ENCODE measurements at places on chromosomes 6 and 20. TPM values are rescaled to one million over a fixed set of nuclear protein-coding genes. Genes with fewer than 3 reads are reported as not detected.

- no peak for DNase-seq
Measured at GRCh38 chr20:32511358-32512046, 73.6 kb downstream of the NOL4L start.

DNA sequence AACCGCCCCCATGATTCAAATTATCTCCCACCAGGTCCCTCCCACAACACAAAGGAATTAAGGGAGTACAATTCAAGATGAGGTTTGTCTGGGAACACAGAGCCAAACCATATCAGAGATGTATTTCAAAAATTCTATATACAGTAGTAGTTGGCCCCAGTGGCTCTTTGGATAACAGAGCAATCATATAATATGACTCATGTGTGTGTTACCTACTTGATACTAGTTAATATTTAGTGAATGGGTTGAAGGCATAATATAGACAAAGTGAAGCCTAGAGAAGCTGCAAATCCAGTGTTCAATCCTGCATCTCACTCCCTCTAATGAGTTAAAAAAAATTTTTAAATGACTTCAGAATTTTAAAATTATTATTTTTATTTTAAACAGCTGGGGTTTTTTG lies 43.2 kb downstream of the KAT14 start:
- DNase-seq, result no peak

GRCh38 chr6:168109171-168109570 lies 30.2 kb upstream of the FRMD1 start:
- no peak for DNase-seq

DNA sequence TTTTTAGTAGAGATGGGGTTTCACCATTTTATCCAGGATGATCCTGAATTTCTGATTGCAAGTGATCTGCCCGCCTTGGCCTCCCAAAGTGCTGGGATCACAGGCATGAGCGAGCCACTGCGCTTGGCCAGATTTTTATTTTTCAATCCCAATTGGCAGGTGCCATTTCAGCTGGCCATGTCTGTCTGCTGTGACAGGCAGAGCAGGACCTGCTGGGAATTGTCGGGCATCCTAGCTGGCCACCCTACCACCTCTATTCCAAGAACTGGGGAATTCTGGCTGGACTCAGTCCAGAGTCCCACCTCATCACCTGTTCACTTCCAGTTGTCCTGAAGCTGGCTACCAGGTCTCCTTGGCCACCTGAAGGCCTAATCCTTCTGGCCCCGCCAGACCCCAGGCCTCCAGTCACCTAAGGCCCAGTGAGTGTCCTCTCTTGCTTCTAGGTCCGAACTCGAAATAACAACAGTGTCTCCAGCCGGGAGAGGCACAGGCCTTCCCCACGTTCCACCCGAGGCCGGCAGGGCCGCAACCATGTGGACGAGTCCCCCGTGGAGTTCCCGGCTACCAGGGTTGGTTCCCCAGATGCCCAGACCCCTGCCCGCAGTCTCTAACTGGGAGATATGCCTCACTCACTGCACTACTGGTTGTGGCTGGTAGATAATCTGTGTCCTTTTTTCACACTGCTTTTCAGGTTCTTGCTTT lies 24.0 kb downstream of the DNMT3B start:
- no peak for DNase-seq

The MMP24 gene
- polyA plus RNA-seq, result 0.03 TPM

The CPNE5 gene
- not detected for polyA plus RNA-seq

DNA sequence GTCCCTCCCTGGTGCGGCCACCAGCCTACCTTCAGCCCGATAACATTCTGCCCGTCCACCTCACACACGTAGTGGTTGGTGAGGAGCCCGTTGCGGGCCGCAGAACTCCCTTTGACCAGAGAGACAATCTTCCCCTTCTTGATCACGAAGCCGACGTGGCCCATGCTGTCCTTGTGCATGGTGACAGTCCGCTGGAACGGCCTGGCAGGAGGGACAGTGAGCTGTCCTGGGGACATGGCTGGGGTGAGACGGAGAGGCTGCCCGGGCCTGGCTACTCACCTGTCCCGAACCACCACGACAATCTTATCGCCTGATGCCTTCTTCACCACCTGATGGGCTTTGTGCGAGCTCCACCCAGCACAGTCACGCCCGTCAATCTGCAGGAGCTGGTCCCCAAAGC lies 16.6 kb downstream of the SDCBP2 start:
- no peak for DNase-seq

DNA sequence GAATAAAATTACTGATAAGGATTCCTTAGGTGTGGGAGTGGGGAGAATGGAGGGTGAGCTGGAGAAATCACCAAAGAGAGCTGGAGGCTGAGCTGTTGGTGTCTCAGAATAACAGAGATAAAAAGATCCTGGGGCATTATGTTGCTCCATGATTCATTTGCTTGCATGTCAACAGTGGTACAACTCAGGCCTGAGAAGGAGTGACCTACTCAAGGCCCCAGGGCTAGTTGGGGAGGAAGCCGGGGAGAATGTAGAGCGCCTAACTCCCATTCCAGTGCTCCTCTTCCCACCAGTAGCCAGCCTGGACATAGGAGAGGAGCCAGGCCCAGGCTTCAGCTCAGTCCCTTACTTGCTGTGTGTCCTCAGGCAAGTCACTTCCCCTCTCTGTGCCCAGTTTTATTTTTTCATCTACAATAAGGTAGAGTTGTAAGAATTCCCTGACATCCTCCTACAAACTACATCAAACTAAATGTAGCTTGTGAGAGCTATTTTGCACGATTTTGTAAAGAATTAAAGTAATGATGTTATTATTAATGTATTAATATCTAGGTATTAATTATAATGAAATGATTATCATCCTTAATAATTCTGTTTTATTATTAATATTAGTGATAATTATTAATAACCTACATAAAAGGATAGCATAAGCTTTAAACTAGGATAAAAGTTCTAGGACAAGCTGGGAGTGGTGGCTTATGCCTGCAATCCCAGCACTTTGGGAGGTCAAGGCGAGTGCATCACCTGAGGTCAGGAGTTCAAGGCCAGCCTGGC lies 250.9 kb upstream of the SULF2 start:
- no peak for DNase-seq

GRCh38 chr20:17320456-17320855 lies 93.6 kb downstream of the PCSK2 start:
- DNase-seq, result peak; percentile 14

DNA sequence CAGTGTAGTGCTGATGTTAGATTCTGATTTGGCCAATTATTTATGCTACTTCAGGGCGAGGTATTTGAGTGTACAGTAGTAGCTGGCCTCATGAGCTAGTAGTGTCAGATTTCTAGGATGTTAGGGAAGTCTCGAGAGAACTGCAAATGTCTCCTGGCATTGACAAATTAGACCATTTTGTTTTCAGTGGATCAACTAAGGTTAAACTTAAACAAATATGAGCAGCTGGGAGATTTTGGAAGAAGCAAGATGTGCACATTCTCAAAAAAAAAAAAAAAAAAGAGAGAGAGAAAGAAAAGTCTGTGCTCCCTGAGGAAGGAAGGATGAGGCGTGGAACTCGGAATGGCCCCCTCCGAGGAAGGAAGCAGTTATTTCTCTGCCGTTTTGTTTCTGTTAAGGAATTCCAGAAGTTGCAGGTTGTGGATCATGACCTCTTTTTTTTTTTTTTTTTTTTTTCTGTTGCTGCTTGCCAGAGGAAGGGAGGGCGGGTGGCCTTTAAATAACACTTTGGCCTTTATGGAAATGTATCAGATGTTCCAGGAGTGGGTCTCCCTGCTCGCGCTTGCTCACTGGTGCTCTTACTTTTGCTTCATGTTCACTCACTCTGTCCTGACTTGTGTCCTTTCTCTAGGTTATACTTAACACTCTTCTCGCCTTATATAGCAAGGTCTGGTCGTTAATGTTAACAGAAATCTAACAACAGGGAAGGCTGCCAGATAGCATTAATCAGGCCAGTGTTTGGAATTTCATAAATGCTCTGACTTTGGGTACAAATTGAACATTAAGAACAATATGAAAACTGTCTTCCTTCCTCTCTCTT lies 124.4 kb downstream of the TCP11 start:
- DNase-seq, result no peak

- DNase-seq, result no peak
Measured at GRCh38 chr6:27415898-27416297, 27.3 kb downstream of the ZNF391 start.

The ARHGAP40 gene
- polyA plus RNA-seq, result 0.06 TPM

The BAG2 gene
- polyA plus RNA-seq, result 0.82 TPM

DNA sequence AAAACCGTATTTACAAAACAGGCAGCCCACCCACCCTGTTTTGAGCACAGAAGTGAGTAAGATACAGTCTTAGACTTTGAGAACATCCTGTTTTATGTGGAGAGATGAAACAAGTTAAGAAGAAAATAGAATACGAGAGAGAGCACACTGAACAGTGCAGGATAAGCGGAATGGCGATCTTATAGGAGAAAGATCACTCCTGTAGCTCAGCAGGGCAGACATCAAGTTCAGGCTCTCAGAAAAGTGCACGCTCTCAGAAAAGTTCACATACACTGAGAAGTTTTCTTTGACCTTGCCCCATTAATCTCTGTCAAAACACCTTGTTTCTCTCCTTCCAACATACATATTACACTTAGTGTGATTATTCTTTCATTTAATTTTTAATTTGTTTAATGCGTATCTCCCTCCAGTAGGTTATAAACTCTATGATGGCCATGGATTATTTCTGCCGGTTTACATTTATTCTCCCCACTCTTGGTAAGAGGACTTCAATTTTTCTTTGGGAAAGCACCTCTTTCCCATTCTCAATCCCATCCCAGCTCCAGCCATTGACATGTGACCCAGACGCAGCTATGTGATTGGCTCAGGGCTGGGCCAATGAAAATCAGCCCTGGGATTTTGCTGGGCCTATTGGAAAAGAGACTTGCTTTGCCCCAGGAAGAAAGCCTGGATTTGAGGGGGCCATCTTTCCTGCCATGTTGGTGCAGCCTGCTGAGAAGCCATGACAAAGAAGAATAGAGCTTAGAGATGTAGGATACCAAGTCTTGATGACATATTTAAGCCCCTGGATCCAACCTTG lies 16.2 kb downstream of the KCNB1 start:
- no peak for DNase-seq

- DNase-seq, result no peak
Measured at GRCh38 chr20:37194621-37195417, 15.5 kb upstream of the MROH8 start.

GRCh38 chr6:22333802-22334201 lies 37.0 kb upstream of the PRL start:
- DNase-seq, result peak; percentile 9

DNA sequence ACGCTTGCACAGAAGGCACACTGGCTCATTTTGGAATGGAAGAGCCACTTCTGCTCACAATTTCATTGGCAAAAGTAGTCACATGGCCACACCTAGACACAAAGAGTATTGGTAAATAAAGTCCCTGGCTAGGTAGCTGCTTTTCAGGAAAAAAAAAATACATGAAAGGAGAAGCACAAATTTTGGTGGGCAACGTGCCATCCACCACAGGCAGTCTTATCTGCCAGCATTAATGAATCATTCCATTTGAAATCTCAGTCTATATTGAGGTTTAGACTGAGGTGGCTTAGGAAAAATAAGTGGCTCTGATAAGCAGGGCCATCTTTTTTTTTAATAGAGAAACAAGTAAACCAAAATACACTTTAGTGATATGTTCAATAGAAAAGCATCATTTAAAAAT lies 44.3 kb downstream of the ADGRB3 start:
- no peak for DNase-seq

DNA sequence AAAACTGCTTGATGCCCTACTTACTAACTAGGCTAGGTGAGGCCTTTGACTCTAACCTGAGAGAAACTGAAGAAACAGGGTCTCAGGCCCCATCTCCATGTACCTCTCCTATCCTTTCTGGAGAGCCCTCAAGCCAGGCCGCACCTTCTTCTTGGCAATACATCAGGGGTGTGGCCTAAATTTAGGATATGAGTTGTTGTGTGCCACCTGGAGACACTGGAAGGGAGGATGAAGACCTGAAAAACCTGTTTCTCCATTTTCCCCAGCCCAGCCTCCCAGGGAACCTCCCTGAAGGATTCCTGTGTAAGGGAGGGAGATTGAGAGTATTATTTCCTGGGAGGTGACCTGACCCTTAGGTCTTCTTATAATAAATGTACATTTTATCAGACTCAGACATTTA lies 3.1 kb downstream of the LY6G6D start:
- peak; percentile 91 for DNase-seq

DNA sequence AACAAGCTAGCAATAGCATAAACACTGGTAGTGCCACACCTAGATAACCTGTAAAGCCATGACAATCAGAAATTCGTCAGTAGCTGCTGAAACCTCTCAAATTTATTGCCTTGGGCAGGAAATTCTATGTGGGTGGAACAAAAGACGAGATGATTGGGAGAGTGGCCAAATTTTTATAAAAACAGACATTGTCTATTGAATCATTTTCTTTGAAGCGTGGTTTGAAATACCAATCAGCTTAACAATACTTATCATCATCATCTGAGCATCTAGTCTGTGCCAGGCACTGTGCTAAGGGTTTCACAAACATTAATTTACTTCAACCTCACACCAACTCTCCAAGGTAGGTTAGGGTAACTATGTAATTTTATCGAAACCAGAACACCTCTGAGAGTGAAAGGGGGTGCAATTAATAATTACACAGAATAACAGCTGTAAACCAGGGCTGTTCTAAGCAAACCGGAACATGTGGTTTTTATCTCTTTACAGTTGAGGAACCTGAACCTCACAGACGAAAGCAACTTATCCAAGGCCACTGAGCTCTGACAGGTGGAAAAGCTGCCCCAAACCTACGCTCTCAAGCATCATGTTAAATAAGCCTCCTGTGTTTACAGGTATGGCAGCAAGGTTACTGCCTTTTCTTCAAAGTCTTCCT lies 43.4 kb downstream of the NHSL1 start:
- peak; percentile 99 for DNase-seq

DNA sequence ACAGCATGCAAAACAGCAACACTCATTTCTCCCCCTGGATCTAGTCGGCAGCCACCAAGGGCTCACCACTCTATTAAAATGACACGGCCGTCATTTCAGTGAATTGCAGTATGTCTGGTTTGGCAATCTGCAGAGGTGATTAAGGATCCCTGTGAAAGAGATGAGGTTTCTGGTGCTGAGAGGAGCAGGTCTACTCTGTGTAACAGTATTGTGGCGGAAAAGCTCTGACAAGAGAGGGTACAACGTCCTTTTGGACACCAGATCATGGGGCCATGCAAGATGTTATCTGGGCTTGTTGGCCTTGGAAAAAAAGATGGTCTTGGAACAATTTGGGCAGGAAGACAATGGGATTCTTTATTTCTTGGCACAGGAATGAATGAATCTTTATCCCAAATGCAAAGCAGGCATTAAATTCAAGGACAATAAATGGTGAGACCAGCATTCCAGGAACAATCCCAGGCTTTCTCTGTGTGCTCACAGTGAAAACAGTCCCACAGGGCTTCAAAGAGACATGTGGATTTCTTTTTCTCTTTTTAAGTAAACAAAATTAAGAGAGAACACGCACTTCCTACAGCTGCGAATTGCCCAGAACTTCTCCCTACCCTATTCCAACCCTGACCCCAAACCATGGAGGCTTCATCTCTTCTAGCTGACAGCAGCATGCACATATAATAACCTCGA lies 33.7 kb upstream of the ADGRF1 start:
- DNase-seq, result no peak

GRCh38 chr6:110355727-110356126 lies 2.4 kb downstream of the METTL24 start:
- DNase-seq, result no peak

- no peak for DNase-seq
Measured at GRCh38 chr20:60104993-60105803, 147.0 kb downstream of the CDH26 start.

GRCh38 chr6:71284785-71285184 lies 3.8 kb upstream of the OGFRL1 start:
- DNase-seq, result peak; percentile 51

GRCh38 chr6:123898665-123899064 lies 95.0 kb downstream of the NKAIN2 start:
- DNase-seq, result no peak

The PACRG gene
- not detected for polyA plus RNA-seq

All from foreskin keratinocyte (primary cell).